Left hindlimb (tissue), 1 donor: ENCODE measurements at places on chromosomes 3 and 15.

DNA sequence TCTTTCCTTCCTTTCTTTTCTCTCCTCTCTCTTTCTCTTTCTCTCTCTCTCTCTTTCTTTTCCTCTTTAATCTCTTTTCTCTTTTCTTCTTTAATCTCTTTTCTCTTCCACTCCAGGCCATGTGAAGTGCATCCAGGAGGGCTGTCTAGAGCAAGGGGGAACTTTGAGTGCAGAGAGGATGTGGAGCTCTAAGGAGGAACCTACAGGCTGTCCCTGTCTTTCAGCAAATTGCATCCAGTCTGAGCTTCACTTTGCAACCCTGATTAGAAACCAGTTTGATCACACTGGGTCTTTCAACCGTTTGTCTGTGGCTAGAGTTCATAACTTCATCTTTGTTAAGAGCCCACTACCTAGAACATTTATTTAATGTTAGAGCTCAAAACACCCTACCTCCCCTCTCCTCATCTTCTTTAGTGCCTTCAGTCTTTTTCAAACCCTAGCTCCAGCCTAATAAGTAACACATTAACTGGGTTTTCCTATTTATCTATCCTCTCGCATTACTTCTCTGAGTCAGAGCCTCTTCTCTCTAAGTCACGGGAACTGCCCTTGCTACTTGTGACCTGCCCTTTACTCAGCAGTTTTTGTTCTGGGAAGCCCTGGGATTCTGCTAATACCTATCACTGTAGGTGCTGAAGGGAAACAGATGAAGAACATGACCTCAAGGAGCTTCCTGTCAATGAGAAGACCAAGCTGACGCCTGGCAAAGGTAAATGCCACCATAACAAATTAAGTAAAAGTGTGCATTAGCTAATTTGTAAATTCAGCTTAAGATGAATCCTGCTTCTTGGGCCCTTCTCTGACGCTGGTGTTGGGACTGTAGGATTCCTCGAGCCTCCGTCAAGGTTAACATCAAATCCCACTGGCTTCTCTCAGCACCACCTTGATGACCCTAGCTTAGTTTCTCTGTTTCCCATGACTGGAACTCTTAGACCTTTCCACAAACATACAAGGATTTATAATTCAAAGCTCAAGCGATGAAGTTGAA, at the start of gene GCNT3:
Gene GCNT3, plus strand, starts transcription at position 508 of the 985 bp plus-strand sequence. CDS start 6,456 bp downstream, outside the sequence.
- no peak for DNase-seq

DNA sequence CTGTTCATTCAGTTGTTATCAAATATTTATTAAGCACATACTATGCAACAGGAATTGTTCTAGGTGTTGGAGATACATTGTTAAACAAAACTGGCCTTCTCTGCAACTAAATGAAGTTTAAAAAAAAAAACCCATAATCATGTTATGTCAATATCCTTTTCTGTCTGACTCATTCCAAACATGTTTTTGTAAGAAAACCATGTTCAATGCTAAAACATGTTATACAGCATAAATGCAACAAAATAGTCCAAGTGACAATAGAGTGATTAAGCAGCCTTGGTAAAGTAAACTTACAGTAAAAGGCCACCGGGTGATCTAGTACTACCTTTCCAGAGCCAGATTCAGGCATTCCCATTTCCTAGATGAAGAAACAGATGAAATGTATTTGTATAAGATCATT, 278.0 kb upstream of the NECTIN3 start:
- no peak for DNase-seq

DNA sequence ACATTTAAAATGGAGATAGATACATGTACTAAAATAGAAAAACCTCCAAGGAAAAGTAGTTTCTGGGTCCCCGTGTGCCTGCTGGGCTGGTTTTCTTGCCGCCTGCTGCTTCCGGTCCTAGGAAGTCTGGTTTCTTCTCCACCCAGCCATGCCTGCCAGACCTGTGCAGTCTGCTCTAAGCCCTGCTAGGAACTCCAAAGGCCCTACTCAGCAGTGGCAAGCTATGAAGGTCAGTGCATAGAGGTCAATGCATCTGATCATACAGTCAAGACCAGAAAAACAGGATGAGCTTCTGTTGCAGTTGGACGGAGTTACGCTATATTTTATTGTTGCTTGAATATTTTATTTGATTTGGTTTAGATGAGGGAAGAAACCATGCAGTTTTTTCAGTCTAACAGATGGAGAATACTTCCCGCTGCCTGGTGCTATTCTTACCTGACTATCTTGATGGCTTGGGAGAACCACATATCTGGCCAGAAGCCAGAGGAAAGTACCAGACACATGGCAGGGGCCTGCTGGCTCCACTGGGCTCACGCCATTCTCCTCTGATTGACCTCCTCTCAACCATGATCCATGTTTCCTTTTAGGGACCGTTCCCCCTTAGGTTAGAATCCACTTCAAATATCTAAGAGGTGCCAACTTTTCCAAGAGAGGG, 226.8 kb upstream of the ST8SIA2 start:
- DNase-seq = no peak

- no peak for DNase-seq
These were observed 179.4 kb downstream of the OPA1 start for GRCh38 chr3:193772422-193772763.

DNA sequence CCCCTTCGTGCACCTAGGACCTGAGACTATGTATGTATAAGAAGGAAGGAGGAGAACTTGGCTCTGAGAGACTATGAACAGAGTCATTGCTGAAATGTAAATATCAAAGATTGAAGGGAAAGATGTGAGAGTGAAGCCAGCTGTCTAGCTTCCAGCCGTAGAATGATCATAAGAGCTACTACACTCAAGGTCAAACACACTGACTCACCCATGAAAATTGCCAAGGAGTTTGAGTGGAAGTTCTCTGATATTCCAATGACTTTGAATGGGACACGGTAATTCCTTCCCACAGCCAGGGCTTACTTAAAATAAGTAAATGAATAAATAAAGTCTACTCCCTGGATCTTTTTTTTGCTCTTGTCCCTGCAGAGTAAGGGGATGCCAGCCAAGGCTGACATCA, 398.9 kb upstream of the TPRG1 start:
- DNase-seq = no peak

DNA sequence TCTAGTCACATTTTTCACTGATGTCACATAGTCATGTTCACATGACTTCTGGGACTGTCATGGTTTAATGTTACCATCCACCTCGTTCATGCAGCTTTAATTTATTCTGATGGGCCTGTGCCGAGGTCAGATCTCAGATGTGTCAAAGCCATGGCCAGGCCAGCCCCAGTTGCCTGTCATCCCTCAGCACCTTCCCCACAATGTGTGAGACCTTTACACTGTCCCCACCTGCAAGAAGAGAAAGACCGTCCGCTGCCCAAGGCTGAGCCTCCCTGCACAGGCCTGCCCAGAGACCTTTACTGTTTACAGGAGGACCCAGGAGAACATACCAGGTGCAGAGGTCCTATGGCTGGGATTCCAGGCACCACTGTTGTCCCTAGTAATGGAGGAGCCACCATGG, 12.8 kb upstream of the KLF15 start:
- no peak for DNase-seq

GRCh38 chr15:81279621-81280485, 44.1 kb downstream of the STARD5 start:
- DNase-seq = no peak

DNA sequence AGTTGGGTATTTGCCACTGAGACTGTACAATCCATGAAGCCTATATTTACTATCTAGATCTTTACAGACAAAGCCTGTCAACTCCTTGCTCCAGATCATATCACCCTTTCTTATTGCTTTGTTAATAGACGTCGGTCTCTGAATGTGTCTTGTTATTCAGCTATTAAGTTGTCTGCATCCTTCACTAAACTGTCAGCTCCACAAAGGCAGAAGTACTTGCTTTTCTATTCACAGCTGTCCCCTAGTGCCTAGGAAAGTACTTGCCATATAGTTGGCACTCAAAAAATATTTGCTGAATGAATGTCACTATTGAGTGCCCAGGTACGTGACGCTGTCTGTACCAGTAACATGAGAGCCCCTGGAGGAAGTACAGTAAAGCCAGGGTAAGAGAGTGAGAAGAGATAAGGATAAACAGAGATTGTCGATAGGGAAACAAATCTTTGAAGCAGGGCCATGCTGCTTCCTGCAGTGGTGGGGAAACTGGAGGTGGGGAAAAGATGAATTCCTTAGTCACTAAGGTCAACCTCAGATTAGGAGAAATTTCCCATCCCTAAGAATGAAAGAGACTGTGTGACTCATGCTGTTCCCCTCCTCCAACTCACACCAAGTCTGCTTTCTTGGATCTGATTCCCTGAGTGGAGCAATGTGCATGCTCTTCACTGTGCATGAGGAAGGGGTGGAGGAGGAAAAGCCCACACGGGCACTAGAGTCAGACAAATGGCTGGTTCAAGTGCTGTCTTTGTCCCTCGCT, 36.3 kb downstream of the PRICKLE2 start:
- no peak for DNase-seq

DNA sequence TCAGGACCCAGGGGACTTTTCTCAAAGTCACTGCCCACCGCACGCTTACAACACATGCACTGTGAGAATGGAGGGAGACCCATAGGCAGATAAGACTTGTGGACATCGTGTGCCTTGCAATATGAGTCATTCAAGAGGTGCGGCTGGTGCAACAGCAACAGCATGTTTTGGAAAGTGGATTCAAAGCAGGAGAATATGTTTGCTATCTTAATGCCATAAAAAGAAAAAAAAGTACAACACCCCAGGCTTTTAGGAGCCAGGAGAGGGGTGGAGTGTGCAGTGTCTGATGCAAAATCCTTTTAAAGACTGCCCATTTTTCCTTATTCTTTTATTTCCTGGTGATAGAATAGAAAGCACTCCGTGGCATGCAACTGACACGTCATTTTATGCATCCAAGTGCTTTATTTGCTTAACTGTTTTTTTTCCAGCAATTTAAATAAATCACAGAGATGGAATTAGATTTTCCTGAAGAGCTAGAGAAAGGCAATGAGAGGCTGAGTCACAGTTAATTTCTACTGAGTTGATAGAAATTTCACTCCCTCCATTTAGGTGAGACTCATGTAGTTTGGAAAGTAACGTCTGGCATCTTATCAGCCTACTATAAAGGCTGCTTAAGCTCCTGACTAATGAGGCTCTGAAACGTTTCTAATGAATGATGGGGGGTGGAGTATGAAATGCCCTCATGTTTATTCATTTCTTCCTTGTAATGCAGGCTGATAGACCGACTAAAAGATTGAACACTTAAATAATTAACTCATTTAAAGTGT, 96.4 kb downstream of the NSUN3 start:
- no peak for DNase-seq

DNA sequence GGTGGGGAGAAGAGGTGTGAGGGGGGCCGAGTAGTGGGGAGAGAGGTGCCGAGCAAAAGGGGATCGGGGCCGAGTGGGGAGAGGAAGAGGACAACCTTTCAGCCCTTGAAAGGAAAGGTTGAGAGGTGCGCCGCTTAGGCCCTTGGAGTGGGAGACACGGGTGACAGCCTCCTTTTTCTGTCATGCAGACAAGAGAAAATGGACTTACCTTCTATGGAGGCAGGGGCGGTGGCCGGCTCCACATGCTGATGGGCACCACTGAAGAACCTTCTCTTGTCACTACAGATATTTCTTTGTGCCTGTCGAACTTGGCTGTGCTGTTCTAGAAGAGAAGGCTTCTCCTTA, 421 bp downstream of the KLHL18 start:
- DNase-seq = no peak

GRCh38 chr3:190038050-190038933, 82.4 kb downstream of the P3H2 start:
- DNase-seq = no peak

DNA sequence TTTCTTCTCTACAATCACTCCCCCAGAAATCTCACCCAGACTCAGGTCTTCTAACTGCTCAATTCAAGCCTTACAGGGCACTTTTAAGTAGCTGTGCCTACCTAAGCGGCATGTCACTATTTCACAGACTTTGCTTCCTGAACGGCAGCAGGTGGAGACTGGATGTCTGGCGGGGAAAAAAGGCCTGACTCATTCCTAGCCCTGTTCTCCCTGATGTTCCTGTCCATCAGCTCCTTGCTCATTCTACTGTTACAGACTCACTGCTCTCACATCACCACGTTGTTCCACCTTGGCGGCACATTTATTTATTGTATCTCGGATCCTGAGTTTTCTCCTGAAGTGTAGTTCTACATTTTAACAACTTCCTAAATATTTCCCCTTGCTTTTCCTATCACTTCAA, 52.6 kb upstream of the ATP11B start:
- DNase-seq = no peak
